ENCODE measurements at places on chromosomes 3 and 15.

DNA sequence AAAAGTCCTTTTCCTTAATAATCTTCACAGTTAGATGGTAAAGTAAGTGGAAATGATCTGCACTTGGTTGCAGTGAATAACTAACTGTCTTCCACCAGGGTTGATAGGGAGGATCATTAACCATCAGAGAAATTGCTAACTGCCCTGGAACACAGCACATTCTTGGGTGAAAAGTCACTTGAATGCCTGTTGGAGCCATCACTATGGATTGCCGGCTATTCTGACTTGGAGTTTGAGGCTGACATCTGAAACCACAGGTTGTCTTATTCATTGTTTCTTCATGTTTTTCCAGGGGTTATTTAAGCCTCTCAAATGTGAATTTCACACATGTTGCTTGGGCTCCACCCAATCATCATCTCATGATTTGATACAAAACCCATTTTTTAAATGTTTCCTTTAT is 901.4 kb downstream of the MCTP2 start:
- DNase-seq, result peak; percentile 82

- DNase-seq, result peak; percentile 56
These were observed 455 bp upstream of the SNAP23 start for GRCh38 chr15:42494998-42495360.

DNA sequence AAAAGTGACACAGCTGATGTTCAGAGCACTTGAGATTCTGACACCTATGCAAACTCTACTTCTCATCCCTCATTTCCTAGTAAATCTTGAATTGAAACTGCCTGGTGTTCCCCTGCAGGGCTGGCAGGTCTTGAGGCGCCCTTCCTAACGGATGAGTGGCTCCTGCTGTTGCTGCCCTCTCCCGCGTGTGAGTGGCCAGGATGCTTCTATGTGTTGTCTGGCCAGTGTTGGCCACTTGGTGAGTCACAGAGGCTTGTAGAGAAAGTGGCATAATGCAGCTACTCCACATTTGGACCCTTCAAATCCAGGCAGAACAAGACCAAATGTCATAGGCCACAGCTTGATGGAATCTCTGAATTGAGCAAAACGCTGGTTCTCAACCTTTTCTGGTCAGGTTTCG is 63.6 kb downstream of the MOBP start:
- DNase-seq, result no peak

DNA sequence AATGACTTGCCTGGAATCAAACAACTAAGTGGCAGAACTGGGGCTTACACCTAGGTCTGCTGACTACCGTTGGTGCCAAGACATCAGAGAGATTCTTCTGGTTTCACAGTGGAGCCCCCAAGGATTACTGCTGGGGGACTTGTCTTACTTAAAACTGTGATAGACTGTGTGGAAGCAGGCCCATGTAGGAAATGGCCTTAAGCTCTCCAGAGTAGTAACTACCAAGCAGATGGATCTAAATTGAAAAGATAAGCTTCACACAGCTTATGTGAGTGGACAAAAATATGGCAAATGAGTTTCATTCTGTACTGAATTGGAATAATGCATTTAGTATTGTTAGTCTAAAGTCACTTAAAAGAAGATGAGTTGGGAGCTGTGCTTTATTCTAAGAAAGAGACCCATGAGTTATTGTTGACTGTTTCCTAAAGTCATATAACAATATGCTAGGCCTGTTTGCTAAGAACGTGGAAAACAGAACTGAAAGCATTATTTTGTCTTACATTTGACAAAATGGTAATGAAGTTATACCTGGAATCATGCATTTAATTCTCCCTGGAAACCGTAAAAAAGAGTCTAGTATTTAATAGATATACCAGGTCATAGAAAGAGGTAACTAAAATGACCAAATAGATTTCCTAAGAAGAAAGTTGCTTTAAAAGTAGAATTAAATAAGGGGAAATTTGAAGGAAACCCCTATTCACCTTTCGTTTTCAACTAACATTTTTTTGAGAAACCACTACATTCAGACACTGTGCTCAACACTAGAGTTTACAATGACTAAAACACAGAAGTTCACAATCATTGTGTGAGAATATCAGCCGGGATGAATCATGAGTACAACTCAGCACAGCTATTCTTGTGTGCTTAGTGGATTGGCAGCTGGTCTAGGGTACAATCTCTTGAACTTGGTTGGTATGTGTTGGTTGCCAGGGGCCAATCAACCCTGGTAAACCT is 13.0 kb upstream of the MAPK6 start:
- peak; percentile 18 for DNase-seq

DNA sequence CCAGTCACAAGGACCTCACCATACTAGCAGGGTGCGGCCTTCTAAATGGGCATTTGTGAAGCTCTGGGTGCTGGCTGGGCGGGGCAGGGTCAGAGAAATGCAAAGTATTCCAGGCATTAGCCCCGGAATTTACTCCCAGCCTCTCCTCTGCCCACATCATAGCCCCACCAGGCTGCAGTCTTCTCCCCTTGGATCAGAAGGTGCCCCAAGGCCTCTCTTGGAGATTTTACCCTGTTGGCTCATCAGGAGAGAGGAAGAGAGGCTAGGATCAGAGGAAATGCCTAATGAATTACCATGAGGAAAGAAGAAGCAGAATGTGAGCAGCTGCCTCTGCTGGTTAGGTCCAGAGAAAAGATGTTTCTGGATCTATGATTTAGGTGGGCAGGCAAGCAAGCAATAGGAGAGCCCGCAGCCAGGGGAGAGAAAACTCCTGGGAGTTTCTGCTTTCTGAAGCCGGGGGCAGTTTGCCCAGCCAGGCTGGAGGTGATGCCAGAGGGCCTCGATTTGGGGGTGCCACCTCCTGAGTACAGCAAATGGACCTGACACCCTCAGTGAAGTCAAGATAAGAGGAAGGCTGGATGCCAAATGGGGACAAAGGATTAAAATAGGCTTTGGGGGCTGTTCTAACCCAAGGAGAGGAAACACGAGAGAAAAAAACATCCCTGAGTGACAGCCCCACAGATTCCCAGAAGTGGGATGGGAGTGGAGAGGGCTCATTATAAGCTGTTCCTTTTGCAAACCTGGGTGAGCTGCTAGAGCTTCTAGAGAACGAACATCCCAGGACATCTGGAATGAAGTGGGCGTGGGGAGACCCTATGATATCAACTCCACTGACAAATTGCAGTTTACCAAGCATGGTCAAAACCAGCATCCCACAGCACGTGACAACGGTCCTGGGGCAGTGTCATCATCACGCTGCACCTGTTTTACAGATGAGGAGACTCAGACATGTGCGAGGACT is 65.4 kb downstream of the BDH1 start:
- peak; percentile 52 for DNase-seq

GRCh38 chr3:72976281-72976741 is 20.3 kb upstream of the PPP4R2 start:
- DNase-seq, result peak; percentile 56

DNA sequence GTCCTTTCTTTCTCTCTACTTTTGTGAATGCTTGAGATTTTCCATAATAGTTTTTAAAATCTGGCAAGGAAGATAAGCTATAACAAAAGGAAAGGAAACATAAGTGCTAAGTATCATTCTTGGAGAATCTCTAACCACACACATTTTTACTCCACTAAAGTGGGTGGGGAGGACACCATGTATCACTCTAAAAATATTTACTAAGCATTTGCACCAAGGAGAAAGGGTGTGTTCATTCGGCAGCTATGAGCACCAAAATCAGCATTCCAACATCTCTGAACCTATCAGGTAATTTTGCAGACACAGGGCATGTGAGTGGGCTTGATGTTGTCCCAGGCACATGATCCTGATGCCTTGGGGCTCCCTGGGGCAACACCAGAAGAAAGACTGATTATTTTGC is 5.5 kb downstream of the B4GALT4 start:
- peak; percentile 77 for DNase-seq

DNA sequence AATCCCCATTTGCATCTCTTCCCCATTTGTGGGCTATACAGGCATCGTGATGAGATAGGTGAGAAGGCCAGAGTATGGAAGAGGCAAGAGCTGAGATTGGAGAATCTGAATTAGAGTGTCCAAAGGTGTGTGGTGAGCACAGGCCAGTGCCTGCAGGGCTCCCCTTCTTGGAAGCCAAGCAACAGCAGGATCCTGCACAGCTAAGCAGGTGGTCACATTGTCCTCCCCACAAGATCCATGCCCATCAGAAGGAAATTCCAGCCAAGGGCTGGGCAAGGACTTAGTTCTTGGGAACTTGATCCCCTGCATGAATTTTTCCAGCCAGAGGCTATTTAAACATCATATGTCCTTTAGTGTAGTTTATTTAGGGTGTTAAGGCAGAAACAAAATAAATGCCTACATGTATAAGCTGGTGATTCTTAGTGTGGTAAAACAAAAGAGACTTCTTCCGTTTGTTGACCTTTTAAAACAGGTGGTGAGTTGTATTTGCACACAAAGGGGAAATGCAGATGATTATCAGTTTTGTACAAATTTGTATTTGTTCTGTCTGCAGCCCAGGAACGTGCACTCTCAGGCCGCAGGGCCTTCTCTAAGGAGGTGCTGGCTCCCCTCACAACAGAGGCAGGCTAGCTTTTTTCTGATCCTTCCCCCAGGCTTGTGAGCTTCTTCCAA is 110.2 kb downstream of the PLCL2 start:
- DNase-seq, result no peak

GRCh38 chr3:43155464-43156121 is 49.7 kb upstream of the POMGNT2 start:
- DNase-seq, result peak; percentile 91

DNA sequence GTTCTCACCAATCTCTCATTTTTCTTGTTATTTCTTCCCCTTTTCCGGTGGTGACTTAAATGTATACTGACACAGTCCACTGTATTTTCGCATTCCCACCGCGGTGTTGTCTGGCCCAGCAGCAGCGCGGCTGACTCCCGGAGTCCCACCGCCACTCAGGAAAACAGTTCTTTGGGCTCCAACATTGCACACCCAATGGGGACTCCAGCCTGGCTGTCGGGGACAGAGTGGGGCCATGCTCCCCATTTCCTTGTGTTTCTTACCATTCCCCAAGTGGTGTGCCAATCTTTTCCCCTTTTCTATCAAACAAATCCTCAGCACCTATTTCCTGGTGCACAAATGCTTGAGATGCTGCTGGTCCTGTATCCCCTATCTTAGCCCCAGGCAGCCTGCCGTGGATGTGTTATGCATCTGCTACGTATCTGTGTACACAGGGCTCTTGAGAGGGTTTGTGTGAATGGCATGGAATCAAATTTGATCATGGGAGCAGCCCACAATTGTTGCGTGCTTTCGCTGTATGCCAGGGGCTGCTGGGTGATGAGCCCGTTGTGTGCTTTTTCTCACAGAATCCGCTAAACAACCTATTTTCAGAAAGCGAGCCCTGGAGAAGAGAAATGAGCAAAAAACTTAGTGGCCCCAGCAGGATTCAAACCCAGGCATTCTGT is 219.1 kb upstream of the RGMA start:
- DNase-seq, result no peak

DNA sequence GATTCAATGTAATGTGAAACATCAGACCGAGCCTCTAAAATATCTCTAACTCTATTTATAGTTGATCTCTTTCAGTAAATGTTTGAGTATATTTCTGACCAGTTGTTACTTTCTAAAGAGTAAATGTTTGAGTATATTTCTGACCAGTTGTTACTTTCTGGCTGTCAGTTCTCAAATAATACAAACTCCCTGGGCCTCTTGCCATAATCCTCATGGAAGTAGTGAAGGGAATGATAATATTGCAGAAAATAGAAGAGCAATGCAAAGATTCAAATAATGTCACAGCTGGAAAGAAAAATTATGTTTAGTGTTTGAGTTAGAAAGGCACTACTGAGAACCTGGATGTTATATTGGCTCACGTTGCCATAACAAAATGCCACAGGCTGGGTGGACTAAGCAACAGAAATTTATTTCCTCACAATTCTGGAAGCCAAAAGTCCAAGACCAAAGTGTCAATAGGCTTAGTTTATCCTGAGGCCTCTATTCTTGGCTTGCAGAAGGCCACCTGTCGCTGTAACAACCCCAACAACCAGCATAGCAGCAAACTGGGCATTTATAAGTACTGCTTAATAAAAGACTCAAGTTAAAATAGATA is 470.6 kb upstream of the BCHE start:
- DNase-seq, result no peak

- no peak for DNase-seq
These were observed 11.1 kb downstream of the UACA start for GRCh38 chr15:70752193-70752635.

DNA sequence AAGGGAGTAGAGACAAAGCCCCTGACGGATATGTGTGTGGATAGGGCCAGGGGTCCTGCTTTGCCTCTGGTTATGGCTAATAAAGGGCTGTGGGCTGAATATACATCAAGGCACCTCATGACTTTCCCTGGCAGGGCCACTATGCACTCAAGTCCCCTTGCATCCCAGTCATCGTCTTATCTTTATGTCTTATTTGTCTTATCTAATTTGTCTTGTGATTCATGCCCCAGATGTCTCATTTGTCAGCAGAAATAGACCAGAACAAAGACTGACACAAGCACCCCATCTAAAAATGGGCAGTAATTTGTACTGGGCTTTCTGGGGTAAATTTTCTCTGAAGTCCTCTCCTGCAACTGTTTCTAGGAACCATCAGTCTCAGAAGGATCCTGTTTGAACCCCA is 68.6 kb downstream of the ITGA11 start:
- DNase-seq, result no peak

DNA sequence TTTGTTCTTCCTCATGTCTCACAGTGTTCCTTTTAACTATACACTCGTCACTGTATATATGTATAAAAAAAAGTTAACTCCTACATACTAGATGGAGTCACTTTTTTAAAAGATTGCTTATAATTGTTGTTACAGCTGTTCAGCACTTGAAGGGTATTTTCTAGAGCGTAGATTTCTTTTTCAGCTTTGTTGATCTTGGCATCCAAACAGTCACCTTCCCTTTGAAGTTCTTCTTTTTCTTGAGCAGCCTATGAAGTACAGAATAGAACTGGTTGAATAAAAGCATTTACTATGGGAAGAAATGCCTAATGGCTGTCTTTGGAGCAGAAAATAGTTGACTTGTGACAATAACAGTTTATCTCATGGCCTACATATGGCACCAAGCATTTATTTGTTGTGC is 17.8 kb downstream of the TTC14 start:
- no peak for DNase-seq

DNA sequence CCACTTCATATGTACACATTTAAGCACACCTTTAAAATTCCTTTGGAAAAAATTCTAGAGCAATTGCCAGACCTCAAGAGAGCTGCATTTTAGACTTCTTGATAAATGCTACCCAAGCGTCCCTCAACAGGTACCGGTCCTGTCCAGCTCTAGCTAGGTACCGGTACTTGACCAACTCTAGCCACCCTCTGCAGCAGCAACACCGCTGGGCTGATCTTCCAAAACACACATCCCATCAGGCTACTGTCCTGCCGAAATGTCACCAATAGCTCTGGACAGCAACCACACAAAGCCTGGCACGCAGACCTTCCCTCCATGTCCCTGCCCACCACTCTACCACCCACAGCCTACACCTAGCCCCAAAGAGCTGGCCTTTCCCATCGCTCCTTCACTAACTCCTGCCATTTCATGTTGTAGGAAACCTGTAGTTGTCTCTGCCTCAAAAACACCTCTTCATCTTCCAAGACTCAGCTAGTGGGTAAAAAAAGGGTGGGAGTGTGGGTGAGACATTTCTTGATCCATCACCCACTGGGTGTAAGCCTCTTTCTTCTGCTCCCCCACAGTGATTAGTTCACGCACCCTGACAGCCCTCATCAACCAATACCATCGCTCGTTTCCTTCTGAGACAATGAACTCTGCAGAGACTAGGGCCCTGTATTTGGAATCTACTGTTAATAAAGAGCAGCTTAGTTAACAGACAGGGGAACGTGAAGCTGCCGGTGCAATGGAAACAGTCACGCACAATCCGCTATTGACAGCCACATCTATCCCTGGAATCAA is 6.8 kb downstream of the CHSY1 start:
- no peak for DNase-seq
